Stimulated activated naive CD4-positive, alpha-beta T cell treated with Interleukin-2 at 50 U/mL for 16 hours (primary cell): ENCODE measurements at places on chromosomes 16 and 17.

DNA sequence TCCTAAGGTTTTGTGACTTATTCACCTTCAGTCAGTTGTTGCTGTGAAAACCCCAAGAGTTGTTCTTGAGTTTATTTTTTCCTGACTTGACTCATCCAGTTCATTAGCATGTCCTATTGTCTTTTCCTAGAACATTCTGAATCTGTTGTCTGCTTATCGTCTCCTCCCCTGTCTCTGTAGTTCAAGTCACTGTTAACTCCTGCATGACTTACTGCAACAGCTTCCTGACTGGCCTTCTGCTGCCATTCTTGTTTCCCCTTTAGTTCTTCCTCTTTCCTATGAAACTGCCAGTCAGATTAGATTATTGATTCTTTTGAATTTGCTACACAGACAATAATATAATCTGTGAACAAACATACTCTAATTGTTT, 161.5 kb downstream of the FTO start:
- DNase-seq, result no peak

GRCh38 chr17:13513039-13513405, 88.7 kb downstream of the HS3ST3A1 start:
- DNase-seq, result no peak

GRCh38 chr17:56675876-56676660, 82.6 kb downstream of the NOG start:
- no peak for DNase-seq

DNA sequence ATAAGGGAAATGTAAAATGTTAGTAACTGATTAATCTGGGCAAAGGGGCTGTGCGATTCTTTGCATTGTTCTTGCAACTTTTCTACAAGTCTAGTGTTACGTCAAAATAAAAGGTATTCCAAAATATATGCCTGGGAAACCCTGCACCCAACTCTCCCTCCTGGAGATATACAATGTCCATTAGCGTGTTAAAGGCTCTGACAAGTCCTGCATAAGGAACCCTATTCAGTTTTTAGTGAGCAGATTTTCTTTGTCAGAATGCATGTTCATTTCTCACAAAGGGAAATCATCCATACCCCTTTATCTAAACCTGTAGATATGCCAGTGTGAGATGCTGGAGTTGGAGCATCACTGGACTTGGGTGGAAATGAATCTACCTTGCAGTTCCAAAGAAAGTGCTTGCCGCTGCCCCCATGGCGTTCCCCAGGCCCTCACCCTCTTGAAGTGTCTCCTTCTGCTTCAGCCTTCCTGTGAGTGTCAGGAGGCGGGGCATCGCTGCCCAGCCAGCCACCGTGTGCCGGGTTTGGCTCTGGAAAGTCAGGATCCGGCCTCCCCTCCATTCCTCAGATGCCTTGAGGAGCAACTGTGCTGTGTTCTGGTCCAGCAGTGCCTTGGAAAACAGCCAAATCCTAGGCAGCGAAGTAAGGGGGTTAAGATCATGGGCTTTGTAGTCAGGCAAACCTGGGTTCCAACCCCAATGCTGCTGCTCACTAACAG, 85.5 kb downstream of the RMI2 start:
- DNase-seq, result no peak

GRCh38 chr17:49200423-49201083, 9.8 kb downstream of the GNGT2 start:
- no peak for DNase-seq

GRCh38 chr16:54216688-54217087, 69.9 kb downstream of the IRX3 start:
- DNase-seq, result no peak

- DNase-seq, result peak; percentile 68
These were observed 40.7 kb downstream of the ZDHHC7 start for GRCh38 chr16:84970447-84971127.
